ENCODE measurements at places on chromosomes 13 and 19. TPM values are rescaled to one million over a fixed set of nuclear protein-coding genes. Genes with fewer than 3 reads are reported as not detected.

The ELSPBP1 gene
- not detected for polyA plus RNA-seq

The FUT3 gene
- 1.9 TPM for polyA plus RNA-seq

The TMTC4 gene
- 34.7 TPM for polyA plus RNA-seq

The ZNF628 gene
- polyA plus RNA-seq, result 6.6 TPM

The C19orf85 gene
- polyA plus RNA-seq, result not detected

The ZNF728 gene
- polyA plus RNA-seq, result 0.13 TPM
